Right forelimb (tissue), 1 donor: ENCODE measurements at places on chromosomes 2 and 18.

DNA sequence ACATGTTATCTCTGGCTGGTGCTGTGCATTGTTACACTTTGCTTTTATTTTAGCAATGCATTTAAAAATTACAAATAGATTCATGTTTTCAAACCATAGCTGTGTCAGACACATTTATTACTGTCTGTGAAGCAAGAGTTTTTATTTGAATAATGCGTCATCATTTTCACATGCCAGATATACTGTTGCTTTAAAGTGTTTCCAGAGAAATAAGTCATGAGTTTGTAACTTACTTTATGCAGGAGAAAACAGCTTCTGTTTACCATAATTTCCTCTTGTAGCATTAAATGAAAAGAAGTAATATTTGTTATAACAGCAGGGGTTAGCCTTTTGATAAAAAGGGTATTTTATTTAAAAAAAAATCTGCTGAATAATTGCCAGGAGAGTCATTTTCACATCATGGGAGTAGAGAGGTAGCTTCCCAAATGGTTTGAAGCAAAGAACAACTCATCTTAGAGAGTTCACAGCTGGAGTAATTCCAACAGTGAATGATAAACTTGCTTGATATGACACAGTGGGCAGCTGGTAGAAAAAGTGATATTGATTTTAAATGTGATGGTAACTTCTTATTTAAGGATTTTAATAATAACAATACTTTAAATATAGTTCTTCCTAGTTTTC lies 1274.5 kb upstream of the CRIM1 start:
- DNase-seq, result no peak

DNA sequence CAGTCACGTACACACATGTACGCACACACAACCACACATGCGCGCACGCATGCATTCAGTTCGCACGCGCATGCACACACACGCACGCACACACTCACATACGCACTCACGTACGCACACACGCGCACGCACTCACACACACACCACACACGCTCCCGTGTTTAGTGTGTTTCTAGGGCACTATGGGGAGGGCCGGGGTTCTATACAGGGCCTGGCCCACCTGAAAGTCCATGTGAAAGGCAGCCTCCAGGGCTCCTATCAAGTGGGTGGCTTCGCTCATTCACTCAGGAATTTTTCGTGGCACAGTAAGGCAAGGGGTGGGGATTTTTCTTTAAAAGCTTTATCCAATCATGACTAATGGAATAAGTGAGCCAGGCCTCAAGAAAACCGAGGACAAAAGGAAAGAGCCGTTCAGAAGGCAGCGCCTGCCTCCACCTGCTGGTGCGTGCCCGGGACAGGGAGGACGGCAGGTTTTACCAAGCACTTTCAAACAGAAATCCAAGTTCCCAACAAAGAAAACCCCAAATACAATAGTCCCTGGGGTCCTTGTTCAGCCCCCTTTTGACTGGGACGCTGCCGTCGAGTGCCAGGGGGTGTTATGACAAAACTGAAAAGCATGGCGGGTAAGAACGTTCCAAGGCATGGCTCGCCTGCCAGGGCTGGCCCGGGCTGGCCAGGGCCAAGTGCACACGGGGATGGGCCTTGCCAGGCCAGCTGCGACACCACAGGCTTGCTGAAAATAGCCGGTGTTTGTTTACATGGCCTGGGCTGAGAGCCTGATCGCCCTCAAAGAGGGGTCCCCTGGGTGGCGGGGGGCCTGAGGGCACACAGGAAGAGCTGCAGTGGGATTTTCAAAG lies 110.0 kb downstream of the HDAC4 start:
- no peak for DNase-seq

DNA sequence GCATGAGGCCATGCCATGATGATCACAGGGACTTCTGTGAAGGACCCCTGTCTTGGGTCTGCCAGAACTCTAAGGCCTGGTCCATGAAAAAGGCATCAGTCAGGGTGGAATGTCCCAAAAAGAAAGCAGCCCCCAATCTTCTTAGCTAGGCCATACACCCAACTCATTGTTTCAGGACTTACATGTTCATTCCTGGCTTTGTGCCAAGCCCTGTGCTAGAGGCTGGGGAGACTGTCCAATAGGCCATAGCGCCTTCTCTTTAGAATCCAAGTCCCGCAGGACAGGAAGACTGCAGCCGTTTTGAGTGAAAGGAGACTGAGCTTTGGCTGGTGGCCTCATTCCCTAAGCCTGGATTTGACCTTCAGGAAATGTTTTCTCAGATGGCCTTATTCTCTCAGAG lies 247.3 kb downstream of the PRKCE start:
- no peak for DNase-seq

DNA sequence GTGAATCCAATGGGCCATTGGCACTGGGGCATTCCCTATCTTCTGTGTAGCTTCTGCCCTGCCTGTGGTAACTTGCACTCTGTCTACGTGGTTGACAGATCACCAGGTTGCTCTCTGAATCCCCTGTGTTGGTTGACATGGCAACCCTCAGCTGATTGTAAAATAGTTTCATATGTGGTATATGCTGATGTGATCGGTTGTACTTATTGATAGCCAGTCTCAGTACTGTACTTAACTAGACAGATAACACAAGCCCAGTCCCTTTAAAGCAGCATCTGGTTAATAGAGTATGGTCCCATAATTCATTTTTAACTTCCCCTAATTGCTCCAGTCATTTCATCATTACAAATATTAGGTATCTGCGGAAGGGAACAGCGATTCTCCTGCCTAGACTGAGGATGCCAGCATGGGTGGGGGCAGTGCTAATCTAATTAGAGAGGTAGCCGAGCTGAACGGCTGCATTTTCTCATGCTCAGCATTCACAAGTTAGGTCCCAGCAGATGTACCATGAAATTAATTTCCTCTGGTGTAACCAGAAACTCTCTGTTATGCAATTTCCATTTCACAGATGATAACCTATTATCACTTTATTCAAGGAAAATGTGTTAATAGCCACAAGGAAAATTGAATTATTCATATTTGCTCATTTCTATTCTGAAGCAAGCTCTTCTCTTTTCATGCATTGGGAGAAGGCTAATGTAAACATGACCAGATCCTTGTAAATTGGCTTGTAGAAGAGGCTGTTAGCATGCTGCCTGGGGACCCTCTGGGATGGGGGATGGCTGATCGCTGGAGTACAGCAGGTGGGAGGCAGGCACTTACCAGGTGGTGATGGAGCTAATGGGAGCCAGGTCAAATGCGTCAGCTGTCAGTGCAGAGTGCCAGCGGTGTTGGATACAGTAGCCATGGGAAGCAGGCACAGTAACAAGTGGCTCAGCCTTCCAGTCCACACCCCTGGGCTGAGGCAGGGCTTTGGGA lies 608.3 kb downstream of the GALR1 start:
- DNase-seq, result peak; percentile 55

- DNase-seq, result no peak
Measured at GRCh38 chr18:21099442-21099841, 12.2 kb downstream of the ROCK1 start.

DNA sequence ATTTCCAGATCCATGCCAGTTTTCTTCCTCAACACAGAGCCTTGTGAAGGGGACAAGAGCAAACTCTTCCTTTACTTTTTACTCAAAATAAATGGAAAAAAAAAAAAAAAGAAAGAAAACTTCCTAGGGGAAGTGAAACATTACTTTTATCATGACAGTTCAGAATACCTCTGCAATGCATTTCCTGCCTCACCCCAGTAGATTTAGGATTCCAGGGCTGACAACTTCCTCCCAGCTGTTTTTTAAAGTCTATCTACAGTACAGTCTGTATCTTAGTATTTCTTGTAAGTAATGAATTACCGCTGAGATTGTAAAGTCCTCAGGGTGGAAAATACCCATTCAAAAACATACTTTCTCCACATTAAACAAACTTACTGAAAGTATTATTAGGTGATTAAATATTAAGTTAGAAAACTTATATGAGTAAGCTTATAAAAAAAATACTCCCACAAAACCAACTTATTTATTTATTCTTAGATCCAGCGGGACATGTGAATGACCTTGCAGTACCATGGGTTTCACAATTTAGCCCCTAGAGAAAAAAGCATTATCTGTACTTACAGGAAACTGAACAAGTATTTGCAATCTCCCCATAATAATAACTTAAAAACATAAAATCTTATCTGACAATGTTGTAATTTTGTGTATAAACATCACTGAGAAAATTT lies 117.7 kb downstream of the RBMS1 start:
- DNase-seq, result no peak

DNA sequence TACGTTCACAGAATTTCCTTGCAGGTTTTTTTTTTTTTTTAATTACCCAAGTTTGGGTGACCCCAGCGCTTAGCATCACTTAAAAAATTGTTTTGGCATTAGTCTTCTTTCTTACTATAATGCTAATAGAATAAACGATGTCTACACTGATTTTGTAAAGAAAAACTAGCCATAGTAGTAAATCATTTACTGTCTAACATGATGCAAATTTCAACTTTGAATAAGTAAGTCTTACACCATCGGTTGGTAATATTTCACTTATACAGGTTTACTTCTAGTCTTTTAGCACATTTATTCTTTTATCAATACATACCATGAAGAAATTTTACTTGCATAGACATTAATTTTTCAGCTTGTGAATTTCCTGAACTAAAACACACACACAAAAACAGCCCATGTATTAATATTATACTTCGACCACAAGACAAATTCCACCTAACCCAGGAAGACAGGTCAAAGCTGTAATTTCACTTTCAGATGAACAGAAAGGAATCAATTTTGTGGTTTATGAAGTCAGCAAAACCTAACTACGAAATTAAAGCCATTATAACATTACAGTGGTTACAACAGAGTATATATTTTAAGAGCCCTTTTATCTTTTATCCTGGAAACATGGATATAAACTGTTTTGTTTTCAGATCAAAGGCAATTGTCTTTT lies 1.9 kb downstream of the YES1 start:
- DNase-seq, result no peak

- no peak for DNase-seq
Measured at GRCh38 chr2:118231759-118232158, 143.5 kb downstream of the INSIG2 start.

GRCh38 chr2:135258193-135258592 lies 206.1 kb downstream of the RAB3GAP1 start:
- DNase-seq, result no peak

- no peak for DNase-seq
Measured at GRCh38 chr2:2960441-2961133, 417.0 kb downstream of the EIPR1 start.

DNA sequence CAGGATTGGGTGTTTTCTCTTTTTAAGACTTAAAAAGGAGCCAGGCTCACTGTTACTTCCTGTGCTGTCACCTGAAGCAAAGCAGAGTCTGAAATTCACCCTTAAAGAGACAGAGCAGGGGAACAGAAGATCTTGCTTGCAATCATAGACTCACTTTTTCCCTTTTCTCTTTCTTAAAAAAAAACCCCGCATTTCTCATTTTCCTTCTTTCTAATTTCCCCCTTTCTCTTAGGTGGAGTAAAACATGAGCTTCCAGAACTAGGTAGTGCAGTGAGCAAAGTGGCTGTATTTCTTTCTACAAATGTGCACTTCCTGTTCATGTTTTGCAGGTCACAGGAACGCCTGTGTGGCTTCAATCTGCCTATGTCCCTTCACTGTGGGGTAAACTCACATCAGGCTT lies 381.2 kb downstream of the LPIN1 start:
- DNase-seq, result no peak

DNA sequence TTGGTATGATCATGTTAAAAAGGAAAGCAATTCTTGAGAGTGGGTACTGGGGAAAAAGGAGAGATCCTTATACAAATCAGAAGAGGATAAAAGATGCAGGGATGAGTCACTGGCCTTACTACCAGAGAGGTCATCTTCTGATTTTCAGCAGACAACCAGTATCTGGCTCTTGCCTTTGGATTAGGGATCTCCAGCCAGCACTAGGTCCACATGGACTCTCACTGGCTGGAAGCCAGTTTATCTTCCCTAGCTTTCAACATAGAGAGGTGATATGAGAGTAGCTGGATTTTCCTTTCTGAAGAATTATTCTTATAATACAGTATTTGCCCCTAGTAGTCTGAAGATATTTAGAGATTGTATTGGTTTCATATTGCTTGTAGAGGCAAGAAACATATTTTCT lies 30.2 kb downstream of the CERKL start:
- DNase-seq, result no peak

DNA sequence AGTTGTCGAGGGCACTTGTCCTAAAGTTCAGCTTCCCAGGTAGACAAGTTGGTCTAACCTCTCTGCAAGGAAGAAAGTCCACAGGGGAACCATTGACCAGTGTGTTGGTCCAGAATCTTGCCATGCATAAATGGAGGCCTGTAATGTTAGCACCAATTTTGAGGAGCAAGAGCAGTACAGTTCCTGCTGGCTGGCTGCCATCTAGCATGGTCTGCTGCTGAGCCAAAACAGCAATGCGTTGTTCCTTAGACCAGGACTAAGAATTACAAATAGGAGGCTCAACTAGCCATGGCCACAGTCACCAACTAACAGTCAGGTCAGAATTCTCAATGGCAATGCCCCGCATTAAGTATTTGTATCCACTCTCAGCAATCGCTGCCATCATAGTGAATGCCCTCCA lies 72.8 kb upstream of the WIPF1 start:
- DNase-seq, result no peak

- no peak for DNase-seq
Measured at GRCh38 chr2:63993871-63994270, 25.4 kb downstream of the VPS54 start.

- no peak for DNase-seq
Measured at GRCh38 chr2:231037731-231038482, 584 bp downstream of the C2orf72 start.

GRCh38 chr2:179518830-179519229 lies 254.2 kb upstream of the SESTD1 start:
- no peak for DNase-seq

- no peak for DNase-seq
Measured at GRCh38 chr18:24539866-24540617, 79.6 kb downstream of the HRH4 start.

- no peak for DNase-seq
Measured at GRCh38 chr18:33146014-33146413, 294.5 kb downstream of the CCDC178 start.

GRCh38 chr2:28684142-28684858 lies 67.3 kb upstream of the PPP1CB start:
- no peak for DNase-seq

- DNase-seq, result no peak
Measured at GRCh38 chr2:109402980-109403840, 210.6 kb downstream of the SEPTIN10 start.

- DNase-seq, result no peak
Measured at GRCh38 chr2:26605195-26605998, 35.8 kb downstream of the CIB4 start.

- no peak for DNase-seq
Measured at GRCh38 chr2:96961210-96961950, 25.0 kb downstream of the FAM178B start.

- no peak for DNase-seq
Measured at GRCh38 chr18:59208602-59209125, 11.3 kb upstream of the GRP start.

- no peak for DNase-seq
Measured at GRCh38 chr2:16707014-16707623, 41.5 kb upstream of the CYRIA start.

- peak; percentile 73 for DNase-seq
Measured at GRCh38 chr2:222993920-222994650, 57.9 kb upstream of the KCNE4 start.

DNA sequence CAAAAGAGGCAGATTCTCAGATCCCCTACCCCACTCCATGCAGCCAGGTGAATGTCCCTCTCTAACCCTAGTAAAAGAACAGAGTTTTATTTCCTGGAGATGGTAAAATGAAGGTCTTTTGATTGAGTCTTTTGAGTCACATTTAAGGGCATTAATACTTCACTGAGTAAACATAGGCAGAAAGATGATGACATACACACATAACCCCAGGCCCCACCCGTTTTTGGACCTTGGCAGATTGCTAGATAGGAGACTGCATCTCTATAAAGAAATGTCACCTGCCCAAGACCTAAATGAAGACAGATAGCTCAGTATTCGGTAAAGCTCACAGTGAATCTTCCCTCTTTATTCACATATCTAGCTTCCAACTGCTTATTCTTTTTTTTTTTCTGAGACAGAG lies 28.3 kb upstream of the PEX13 start:
- no peak for DNase-seq
